ENCODE measurements at places on chromosomes 6 and 20.

DNA sequence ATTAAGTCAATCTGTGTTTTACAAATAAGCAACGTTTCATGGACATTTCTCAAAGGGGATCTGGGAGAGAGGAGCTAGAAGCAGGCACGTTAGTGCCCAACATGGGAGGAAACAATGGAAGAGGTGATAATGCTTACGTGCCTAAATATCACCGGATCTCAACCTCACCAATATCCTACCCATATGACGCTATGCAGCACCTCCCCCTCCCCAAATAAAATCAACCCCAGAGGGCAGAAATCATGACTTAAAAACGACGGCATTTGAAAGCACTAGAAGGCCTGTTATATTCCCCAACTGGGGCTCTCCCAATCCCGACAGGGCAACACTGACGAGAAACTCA lies 425 bp downstream of the HBS1L start:
- no peak for DNase-seq

DNA sequence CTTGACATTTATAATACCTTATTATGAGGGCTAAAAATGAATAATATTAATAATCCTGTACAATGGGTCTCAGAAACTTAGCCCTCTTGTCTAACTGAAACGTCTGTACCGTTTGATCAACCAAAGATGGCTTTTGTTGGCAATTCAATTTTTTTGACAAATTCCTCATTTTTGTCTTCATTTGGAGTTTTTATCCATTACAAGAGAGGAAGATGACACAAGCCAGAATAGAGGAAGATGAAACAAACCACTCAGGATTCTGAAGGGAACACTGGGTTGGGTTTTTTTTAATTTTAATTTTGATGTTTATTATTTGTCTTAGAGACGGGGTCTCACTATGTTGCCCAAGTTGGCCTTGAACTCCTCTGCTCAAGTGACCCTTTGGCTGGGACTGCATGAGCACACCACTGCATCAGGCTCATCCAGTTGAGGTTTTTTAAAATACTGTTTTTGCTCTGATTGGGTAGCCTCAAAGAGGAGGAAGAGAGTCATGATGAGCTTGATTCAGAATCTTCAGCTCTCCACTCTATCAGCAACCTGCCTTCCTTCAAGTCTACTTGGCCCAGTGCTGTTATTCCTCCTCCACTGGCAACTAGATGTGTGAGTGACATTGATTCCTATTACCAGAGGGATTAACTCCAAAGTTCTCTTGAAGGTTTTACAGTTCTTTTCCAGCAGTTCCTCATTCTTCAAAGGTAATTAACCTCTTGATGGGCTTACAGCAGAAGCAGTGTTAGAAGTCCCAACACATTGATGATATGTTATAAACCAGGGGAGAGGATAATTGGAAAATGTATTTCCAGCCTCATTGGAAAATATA lies 71.3 kb downstream of the ATXN1 start:
- DNase-seq = no peak

GRCh38 chr6:60952500-60952899 lies 1333.5 kb downstream of the KHDRBS2 start:
- DNase-seq = peak; percentile 49

DNA sequence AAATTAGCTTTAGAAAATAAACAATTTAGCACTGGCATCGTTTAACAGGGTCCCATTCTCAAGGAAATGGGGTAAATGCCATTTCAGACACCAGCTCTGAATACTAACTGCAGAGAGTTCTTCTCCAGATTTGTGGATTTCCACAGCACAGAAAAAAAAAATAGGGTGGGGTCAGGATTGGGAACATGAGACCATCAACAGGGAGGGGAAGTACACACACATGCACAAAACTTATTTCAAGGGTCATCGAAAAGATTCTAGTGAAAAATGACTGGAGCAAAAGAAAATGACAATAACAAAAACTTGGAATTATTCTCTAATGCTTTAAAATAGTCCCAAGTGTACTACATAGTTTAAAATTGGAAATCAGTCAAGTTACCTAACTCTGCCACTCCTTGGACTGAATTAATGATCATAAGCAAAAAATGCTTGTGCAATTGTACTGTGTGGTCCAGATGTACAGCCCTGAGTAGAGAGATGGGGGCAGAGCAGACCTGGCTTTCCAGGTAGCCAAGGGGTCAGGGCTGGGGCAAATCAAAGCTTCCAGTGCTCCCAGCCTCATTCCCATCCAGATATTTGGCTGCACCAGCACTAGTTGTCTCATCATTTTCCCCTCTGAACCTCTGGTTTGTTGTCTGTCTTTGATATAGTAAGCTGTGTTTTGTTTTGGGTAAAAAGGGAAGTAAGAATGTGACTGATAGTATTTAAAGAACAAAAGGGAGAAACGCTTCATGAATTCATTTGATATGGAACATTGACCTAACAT lies 152.4 kb downstream of the SOBP start:
- DNase-seq = no peak

- no peak for DNase-seq
These were observed 11.7 kb downstream of the VNN2 start for GRCh38 chr6:132746048-132746447.

GRCh38 chr6:884570-884969 lies 191.6 kb upstream of the EXOC2 start:
- DNase-seq = no peak
